ENCODE measurements at places on chromosomes 5 and 9.
A peak's percentile ranks its signal among the peaks of the same experiment; 100 is the strongest.

DNA sequence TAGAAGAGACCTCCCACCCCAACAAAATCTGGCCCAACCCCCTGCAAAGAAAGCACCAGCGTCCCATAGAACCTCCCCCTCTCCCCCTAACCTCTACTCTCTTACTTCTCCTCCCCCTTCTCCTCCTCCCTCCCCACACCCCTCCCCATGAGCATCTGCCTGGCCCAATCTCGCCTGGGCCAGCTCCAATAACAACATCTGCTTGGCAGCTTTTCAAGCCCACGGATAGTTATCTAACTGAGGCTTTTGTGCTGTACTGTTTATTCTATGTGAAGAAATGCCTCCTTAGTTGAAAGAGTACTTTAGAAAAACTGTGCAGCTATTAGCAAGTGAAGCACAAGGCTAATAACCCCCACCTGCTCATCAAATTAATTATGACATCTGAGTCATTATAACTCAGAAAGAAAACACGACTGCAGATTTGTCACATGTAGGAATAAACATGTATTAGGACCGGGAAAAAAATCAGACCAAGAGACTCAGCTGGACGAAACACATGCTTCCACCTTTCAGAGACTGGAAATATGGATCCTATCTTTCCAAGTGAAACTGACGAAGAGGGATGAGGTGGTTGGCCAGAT lies 42.8 kb downstream of the NFIB start:
- peak; percentile 16 for DNase-seq

GRCh38 chr9:33393581-33393980 lies 8.8 kb downstream of the AQP7 start:
- no peak for DNase-seq

GRCh38 chr5:39623291-39623865 lies 198.6 kb upstream of the DAB2 start:
- DNase-seq: no peak

DNA sequence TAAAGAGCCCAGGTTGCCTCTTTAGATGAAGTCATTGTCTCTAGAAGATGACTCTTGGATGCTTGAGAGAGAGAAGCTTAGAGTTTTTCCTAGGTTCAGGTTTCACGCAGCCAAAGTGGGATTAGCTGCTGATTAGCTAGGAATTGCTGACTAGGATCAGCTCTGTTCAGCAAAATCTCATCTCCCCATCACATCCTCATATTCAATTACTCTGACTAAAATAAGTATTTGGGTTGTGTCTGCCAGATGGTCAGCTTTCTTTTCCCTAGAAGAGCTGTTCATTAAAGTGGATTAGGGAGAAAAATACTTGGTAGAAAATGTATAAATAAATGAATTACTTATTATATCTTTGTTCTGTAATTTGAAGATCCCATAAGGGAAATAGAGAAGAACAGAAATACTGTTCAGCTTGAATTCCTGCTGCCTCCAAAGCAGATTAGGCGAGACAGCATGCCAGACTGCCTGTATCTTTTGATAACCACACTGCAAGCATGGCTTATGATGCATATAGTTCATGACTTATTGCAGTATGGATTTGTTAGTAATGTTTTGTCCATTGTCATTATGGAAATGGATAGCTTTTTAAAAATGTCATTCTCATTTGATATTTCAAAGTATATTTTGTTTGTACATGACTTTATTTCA lies 184.8 kb upstream of the CD180 start:
- DNase-seq: no peak

- no peak for DNase-seq
Observed at GRCh38 chr9:6782345-6782744, 24.6 kb downstream of the KDM4C start.

DNA sequence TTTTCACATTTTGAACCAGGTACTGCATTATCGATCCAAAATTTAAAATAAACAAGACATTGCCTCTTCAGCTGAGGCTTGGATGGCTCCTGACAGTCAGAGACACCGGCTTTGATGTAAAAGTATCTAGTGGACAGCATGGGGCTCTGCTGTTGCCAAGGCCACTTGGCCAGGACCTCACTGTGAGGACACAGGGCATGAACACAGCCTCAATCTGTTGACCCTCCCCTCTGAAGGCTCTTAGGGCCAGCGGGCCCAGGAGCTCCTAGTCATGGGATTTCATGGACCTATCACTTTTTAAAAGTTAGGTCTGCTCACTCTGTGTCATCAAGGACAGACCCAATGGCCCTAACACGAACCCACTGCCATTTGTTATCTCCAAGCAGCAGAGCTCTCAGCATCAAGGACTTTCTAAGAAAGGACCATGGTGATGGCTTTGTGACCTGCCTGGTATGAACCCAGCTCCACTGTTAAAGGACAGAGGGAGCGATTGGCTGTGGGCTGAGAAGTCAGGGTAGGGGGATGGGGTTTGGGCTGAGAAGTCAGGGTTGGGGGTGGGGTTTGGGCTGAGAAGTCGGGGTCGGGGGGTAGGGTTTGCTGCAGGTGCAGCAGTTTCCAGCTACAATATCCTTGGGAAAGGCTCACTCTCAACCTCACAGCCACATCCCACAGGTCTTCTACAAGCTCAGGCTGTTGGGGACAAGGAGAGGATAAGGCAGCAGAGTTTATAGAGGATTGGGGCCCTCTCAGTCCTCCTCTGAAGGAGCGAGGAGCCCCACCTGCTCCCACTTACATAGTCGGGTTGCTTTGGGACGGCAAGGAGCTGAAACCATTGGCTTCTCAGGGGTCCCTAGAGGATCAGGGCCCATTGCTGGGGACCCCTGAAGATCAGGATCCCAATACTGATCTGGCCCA lies 146.8 kb downstream of the BARX1 start:
- no peak for DNase-seq

GRCh38 chr5:90193185-90193822 lies 216.3 kb downstream of the CETN3 start:
- no peak for DNase-seq

DNA sequence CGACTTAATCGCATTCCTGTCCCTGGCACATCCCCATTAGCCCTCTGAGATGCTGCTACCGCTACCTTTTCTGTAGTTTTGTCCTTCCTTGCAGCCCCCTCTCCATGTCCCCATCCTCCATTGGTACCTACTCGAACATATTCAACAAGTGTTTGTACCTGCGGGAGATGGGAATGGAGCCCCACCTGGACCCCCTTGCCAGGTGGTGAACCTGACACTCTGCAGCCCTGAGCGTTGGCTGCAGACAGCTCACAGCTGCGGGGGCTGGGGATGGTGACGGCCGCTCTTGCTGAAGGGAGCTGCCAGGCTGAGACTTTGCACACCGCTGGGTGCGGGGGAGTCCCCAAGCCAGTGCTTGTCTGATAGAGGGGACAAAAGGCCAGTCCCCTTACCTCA lies 96.3 kb upstream of the DAP start:
- DNase-seq: no peak

DNA sequence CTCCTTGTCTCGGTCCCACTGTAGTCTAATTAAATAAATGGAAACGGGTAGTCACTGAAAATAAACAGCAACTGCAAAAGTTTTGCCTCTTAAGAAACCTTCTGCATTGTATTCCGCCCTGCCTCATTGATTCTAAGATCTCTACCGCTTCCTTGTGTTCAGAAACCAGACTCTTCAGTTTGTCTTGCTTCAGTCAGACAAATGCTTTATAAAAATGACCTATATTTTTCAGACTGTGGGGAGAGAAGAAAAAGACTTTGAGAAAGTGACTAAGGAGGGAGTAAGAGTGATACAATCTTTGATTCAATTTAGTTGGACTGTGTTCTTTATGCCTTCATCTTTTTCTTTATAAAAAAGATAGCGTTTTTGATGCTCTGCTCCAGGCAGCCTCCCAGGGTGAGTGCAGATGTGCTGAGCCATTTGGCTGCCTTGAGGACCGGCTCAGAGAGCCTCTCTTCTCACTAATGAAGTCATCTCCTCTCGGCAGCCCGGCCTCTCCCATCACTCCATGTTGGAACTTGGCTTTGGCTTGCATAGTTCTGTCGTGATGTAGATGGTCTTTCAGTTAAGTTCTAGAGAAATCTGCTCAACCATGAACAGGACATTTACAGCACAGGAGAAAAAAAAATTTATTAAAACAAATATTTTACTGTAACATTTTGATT lies 4.0 kb upstream of the VCAN start:
- DNase-seq: no peak

GRCh38 chr9:706073-706472 lies 135.4 kb upstream of the DMRT1 start:
- DNase-seq: no peak

DNA sequence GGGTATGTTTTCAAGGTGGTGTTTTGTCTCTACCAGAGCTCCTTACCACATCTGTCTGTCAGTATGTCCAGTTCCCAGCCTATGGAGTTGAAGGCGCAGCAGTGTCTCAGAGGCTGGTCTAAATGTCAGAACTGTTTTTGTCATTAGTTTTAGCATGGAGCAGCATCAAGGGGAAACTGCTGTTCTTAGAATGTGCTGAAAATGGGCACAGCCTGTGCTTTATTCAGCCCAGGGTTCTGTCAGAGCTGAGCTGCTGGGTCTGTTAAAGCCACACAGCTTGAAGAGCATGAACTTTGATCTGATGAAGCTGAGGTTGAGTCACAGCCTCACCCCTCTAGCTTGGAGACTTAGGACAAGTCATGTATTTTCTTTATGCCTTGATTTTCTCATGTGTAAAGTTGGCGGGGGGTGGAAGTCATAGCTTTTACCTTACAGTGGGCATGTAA lies 71.9 kb downstream of the RALGPS1 start:
- DNase-seq: no peak

GRCh38 chr5:9712506-9712905 lies 82.4 kb upstream of the TAS2R1 start:
- no peak for DNase-seq

DNA sequence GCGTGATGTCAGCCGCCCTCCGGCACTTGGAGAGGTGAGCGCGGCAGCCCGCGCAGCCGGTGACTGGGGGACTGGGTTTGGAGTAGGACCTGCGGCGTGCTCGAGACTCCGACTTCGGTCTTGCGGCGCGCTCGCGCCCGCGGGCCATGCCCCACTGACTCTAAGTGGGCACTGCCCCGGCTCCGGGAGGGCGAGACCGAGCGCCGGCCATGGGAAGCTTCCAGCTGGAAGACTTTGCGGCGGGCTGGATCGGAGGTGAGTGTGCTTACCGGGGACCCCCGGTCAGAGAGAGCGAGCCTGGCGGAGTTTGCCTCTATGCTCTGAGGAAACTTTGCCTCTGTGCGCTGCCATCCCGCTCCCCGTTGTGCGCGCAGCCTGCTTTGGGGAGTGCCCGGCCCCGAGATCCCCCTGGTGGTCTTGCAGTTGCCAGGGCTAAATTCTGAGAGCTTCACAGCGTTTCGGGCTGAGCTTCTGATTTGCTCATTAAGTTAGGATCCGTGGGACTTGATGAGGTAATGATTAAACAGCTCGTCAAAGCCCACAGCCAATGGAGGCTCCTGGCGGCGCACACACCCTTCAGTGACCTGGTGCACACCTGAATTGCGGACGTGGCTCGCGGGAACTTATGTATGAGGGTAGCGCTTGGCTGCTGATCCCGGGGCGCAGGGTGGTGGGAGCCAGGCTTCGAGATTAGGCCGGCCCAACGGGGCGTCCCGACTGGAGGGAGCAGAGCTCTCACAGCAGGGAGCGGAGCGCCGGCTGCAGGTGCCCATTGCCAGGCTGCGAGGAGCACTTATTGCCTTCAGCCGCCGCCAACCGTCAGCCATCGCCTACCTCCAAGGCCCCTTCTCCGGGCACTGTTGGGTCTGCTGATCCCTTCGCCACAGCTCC lies at the start of gene SLC25A48:
Gene SLC25A48 (plus strand): TSS at position 25 of the 891 bp plus-strand sequence. CDS start 185 bp downstream, at position 210.
- DNase-seq: peak; percentile 87

DNA sequence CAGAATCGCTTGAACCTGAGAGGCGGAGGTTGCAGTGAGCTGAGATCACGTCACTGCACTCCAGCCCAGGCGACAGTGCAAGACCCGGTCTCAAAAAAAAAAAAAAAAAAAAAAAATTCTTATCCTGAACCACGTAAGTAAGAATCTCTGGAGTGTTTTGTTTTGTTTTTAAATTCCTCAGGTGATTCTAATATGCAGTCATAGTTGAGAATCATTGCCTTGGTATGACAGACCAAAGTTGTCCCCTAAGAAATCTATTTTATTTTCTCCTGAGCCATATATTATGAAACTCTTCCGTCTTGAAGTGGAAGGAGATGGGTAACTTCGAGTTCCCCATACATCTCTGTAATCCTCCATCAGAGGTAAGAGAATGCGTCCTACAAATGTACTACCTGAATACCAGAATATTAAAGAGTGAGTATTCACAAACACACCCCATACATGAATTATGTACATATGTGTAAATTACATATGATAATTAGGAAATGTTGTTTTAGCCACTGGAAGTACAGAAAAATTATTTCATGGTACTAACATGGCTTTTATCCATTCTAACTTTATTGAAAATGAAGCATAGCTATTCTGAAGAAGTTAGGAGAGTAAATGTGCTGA lies 26.7 kb upstream of the SVEP1 start:
- DNase-seq: no peak

- no peak for DNase-seq
Observed at GRCh38 chr9:119044806-119045205, 324.4 kb downstream of the BRINP1 start.

- DNase-seq: no peak
Observed at GRCh38 chr5:176899946-176900779, 1.0 kb upstream of the HK3 start.

- DNase-seq: no peak
Observed at GRCh38 chr9:132193227-132194124, 31.6 kb downstream of the NTNG2 start.

DNA sequence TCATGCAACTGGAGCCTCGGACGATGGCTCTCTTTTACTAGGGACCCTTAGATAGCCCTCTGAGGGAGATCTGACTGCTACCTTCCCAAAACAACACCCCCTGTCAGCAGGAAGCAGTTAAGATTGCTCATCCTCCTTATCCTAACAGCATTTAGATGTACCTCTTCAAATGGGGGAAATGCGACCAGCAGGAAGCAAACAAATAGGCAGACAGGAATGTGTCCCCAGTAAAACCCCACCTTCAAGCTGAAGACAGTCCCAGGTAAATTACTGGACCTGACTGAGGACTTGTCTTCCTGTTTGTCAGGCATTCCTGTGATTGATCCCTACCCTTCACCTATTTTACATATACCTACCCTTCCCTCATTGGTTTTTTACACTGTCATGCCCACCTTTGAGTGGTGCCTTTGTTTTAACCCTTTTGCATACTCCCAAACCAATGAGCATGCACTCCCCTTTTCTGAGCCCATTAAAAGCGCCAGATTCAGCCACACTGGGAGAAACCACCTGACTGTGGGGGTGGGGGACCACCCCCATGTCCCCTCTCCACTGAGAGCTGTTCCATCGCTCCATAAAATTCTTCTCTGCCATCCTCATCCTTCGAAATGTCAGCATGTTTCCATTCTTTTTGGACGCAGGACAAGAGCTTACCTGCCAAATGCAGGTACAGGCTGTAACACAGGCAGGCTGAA lies 954.0 kb upstream of the CDH6 start:
- no peak for DNase-seq

GRCh38 chr9:78967596-78968217 lies 604.1 kb upstream of the TLE4 start:
- DNase-seq: no peak

Measured in WTC11 (cell line).